ENCODE measurements at places on chromosomes 4 and X. TPM values are rescaled to one million over a fixed set of nuclear protein-coding genes. Genes with fewer than 3 reads are reported as not detected.

Gene NAAA
- polyA plus RNA-seq, result 11.4 TPM

Gene DGAT2L6
- polyA plus RNA-seq, result not detected

- no peak for DNase-seq
Measured at GRCh38 chrX:11334165-11334564, 41.0 kb downstream of the AMELX start.

GRCh38 chr4:8067274-8067936 lies 91.2 kb downstream of the ABLIM2 start:
- DNase-seq, result no peak

GRCh38 chrX:88883200-88883599 lies 136.2 kb downstream of the CPXCR1 start:
- no peak for DNase-seq

- no peak for DNase-seq
Measured at GRCh38 chr4:6619466-6620255, 20.8 kb upstream of the MRFAP1 start.

DNA sequence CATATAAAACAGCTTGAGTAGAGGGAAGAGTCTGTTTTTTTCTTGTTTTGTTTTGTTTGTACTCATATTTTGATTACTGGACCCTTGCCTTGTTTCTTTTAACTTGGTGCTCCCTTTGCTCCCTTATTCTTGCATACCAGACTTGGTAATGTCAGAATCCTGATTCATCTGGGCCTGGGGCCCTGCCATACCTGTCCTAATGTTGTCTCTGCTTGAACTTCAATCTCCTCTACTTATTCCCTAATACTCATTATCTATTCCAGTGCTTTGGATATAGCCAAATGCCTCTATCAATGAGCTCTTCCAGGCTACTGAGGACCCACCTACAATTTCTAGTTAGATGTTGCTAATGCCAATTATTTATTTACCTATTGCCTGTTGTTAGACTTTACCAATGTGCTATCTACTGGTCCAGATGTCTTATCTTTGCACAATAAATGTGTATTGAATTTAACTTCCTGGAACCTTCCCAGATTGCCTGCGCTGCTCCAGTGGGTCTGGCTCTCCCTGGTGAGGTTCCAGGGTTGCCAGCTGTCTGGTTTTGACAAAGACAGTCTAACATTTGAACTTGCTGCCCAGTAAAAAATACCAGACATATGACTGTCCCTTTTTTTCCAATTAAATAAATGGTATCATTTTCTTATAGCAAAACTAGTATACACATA lies 64.4 kb upstream of the ACSL4 start:
- no peak for DNase-seq

DNA sequence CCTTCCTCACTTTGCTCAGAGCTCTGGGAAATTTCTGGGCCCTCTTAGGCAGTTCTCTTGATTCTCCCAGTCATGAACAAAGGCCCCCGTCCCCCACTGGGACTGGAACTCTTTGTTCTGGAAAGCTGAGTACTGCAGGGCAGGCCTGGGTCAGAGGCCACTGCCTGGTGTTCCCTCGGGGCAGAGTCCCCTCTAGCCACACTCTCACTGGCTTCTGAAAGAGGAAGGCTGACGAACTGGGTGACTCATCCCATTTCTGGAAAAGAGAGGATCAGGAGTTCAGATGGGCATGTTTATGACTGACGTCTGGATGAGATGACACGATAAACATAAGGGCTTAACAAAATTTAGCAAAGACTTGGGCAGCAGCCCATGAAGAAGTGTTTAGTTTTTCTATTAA lies 47.7 kb downstream of the DDX3X start:
- no peak for DNase-seq
